ENCODE measurements at places on chromosomes 13 and 19.

- DNase-seq: peak; percentile 87
Observed at GRCh38 chr19:53553865-53554791, 16.2 kb downstream of the ZNF331 start.

DNA sequence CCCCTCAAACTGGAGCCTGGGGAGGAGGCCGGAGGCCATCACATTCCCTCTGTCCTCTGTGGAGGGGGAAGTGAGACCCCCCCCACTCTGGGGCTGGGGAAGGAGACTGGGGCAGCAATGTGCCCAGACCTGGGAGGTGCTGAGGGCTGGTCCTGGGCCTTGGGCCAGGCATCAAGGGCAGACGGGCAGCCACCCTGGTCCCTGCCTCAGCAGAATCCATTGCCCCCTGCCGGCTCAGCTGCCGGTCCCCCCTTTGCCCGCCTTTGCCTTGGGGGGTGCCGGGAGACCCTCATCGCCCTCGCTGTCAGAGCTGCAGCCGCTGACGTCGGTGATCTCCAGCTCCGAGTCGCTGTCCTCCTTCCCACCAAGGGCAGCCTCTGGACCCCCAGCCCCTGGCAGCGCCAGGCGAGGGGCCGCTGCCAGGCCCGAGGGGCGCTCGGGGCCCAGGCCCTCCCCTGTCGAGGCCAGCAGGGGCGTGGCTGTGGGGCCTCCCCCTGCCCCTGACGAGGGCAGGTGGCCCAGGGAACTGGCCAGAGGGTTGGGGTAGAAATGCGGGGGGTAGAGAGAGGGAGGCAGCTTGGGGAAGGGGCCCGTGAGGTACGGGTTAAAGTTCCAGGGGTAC lies 20.1 kb downstream of the ERFL start:
- DNase-seq: no peak

DNA sequence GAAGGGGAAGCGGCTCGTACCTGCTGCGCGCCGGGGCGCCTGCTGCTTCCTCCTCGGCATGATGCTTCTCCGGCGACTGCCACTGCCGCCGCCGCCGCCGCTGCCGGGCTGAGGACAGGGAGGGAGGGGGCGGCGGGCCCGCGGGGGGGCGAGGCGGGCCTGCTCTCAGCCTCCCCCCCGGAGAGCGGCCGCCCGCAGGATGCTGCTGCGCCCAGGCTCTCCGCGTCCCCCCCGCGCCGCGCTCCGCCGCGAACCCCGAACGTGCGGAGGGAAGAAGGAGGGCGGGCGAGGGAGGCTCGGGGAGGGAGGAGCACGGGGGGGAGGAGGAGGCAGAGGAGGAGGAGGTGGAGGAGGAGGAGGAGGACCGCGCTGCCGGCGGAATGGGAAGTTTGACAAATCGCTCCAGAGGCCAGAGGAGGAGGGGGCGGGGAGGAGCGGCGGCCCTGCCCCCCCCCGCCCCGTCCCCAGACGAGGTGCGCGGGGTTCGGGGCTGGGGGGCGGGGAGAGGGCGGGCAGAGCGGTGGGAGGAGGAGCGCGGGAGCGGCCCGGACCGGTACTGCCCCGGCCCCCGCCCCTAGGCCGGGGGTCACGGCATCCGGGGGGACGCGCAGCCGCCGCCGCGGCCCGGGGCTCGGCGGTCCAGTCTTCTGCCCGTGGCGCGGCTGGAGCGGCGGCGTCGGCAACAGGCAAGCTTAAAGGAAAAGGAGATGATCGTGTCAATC lies at the start of gene TSHZ3:
Gene TSHZ3 (minus strand): TSS at position 277 of the 722 bp plus-strand sequence. CDS start 217 bp downstream, at position 60.
- DNase-seq: peak; percentile 94

DNA sequence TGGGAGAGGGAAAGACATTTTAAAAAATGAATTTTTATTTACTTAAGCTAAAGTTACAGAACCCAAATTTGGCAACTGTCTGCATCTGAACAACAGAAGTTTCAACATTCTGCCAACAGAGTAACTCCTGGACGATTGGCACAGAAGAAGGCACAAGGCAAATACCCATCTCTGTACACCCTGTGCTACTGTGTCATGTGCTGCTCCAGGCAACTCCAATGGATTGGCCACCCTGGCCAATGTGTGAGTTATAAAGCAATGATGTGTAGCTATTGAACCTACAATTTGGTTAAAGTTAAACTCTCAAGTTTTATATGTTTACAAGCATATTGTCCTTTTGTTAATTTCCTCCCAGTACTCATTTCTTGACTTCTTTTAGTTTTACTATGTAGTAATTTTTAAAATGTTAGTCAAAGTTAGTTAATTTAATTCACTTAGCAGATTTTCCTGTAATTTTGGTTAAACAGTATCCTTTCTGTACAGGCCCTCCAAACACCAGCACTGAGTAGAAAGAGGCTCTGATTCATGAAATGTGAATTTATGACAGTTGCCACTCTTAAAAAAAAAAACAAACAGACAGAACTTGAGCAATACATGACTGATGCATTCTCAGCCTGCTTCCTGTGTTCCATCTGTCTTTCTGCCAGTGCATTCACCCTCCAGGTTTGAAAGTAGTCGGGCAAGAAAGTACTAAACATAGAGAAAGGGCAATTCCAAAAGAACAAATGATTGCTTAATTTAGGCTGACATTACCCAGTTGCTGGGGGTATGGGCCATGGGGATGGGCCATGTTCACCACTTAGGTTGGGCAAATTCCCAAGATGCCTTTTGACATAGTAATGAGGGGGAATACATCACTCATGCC lies 5.9 kb downstream of the STARD13 start:
- peak; percentile 59 for DNase-seq

DNA sequence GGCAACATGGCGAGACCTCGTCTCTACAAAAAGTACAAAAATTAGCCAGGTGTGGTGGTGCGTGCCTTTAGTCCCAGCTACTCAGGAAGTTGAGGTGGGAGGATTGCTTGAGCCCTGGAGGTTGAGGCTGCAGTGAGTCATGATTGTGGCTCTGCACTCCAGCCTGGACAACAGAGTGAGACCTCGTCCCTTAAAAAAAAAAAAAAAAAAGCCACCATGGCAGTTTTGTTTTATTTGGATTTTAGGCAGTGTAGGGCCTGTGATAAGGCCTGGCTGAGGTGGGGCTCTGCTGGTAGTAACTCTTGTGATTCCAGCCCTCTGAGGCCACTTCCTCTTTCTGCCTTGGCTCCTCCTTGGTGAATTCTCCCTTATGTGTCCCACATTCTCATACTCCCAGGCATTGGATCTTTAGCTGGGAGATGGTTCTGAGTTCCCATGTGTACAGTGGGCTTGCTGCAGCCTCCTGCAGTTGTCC lies 39.2 kb downstream of the GATAD2A start:
- no peak for DNase-seq

GRCh38 chr19:20247016-20247683 lies 80.1 kb downstream of the ZNF486 start:
- DNase-seq: no peak
